ENCODE measurements at places on chromosomes 13 and 19.

DNA sequence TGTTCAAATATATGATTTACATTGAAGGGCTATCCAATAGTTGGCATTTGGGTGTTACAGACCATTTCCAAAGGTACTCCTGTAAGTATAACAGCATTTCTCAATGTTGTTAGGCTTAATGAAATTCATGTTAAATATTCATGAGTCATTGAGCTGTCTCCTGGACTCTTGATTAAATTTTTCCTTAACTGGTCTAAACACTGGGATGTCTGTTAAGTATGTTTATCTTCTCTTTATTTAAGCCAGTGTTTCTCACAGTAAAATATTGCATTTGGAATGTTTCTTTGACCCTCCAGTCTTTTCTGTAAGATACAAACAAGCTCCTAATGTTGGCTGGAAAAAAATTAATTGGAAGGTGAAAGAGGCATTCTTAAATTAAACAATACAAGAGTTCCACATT is 402.5 kb upstream of the HTR2A start:
- no peak for DNase-seq

- no peak for DNase-seq
These were observed 493 bp upstream of the LHFPL6 start for GRCh38 chr13:39603424-39603947.

- DNase-seq: no peak
These were observed 13.1 kb upstream of the GTF3A start for GRCh38 chr13:27411341-27411740.

GRCh38 chr13:73141292-73141771 is 82.5 kb downstream of the KLF5 start:
- no peak for DNase-seq

DNA sequence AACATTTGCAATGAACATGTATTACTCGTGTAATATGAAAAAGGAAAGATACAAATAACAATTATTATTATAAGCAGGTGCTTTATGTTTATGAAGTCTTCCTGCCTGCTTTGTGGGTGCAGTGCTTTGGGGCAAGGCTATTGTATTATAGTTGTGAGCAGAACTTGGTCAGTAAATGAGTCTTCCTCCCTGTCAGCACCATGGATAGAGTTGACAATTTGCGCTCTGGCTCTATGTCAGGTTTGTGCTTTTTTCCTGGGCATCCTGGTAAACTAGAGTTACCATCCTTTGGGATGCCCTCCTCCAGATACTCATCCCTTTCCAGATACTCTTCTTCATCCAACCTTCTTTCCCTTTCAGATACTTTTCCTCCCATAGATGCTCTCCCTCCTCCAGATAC is 19.6 kb downstream of the ERICH6B start:
- DNase-seq: no peak

DNA sequence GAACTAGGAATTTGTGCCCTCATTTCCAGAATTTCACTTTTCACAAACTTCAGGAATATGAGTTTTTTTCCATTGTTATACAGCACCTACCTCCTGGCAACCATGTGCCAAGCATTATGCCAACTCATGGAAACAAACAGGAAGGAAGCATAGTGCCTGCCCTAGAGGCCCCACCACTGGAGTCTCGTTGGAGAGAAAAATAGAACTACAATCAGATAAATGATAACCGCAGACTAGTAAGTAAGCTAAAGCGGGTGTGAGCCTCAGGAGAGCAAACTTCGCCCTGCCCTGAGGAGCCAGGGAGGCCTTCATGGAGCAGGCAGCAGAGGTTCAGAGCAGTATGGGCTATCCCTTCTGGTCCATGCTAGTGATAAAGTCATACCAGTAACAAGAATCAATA is 75.9 kb downstream of the FRY start:
- DNase-seq: no peak
